ENCODE measurements at places on chromosomes 1 and 21.

DNA sequence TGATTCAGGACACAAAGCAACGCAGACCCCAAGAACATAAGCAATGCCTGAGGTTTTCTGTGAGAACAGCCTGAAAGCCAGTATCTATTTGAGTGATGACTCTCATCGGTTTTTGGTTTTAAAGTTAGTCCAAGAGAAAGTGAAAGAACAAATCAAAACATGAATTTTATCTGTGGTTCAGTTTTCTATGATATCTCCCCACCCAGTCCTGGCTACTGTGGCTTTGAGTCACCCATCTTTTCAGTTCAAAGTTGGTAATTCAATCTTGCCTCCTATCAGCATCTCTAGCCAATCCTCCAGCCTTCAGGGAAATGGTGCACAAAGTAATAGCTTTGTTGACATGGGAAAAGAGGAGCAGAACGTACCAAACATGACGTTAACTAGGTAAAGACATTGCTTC lies 40.5 kb upstream of the KRTAP19-8 start:
- no peak for DNase-seq

- no peak for DNase-seq
These were observed 182.3 kb downstream of the RRAGC start for GRCh38 chr1:38677311-38677710.

- DNase-seq = no peak
These were observed 61.4 kb downstream of the TEX35 start for GRCh38 chr1:178574345-178574744.

DNA sequence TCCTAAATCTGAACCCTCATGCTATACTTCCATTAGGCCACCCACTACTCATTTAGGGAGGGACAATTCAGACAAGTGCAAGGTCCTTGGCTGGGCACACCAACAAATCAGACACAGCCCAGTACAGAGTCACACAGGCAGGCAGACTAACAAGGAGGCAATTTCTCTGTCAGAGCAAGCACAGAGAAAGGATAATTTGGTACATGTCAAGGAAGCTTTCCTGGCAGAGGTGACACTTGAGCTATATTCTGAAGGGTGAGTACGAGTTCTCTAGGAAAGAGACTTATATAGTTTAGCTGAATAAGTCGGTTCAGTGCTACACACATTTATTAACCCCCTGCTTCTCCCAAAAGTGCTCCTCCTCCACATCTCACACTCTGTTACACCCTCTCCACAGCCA lies 455.9 kb downstream of the OMA1 start:
- no peak for DNase-seq

DNA sequence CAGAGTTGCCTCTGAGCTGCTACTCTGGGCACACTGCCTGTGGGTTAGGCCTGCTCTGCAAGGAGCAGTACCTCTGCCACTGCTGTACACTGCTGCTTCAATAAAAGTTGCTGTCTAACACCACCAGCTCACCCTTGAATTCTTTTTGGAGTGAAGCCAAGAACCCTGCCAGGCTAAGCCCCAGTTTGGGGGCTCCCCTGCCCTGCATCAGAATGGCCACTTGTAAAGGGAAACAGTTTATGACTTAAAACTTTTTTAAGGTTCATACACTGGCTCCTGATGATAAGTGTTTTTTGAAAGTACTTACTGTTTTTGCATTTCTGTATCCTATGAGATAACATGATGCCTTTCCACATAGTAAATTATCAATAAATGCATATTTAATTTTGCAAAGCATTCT lies 310.0 kb downstream of the LMO4 start:
- DNase-seq = no peak

DNA sequence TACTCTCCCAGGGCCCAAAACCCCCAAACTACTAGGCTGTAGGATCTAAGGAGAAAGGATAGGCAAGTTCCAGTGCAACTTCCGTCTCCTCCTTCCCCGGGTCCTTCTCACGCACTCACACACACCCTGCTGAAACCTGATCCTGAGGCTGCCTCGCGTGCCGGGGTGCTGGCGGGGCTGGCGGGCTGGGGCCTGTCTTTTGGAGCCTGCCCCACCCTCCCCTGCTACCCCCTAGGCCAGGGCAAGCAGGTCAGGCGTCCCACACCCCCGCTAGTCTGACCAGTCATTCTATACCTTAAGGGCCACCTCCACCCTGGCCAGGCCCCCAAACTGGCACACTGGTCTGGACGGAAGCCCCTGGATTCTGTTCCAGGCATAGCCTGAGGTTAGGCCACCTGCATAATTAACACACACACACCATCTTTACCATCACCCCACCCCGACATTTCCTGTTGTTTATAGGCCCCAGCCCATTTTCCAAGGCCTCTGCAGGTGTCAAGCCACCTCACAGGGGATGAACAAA lies 48.3 kb upstream of the ARTN start:
- DNase-seq = no peak

DNA sequence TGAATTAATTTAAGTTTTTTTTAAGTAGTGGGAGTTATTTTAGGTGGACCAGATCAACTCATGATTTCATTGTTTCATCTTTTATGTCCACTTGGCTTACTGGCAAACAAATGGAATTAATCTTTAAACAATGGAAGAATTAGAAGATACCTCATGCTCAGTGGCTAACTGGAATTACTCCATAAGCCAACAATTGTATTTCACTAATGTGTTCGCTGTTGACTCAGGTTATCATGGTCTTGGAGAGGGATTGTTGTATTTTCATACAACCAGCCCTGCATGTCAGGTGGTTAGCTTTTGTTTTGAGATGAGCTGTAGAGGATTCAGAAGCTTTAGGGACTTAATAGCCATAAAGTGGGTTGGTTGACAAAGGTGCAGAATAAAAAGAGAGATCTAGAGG lies 57.2 kb upstream of the HMCN1 start:
- no peak for DNase-seq

GRCh38 chr1:24151175-24151533 lies 8.2 kb upstream of the IL22RA1 start:
- no peak for DNase-seq

DNA sequence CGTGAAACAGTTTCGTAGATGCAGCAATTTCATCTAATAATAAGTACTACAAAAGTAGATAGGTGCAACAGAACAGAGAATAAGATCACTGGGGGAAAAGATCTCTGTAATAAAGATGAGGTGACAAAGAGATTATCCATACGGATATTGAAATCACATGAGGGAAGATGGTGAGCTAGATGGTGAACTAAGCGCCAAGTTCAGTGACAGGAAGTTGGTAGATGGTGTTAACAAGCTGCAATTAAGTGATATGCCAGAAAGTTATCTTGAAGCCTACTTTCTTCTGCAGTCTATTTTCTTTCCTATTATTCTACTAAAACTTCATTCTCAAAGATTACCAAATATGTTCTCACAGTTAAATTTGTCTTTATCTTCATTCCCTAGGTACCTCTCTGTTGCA lies 7.1 kb downstream of the LRIF1 start:
- no peak for DNase-seq

- no peak for DNase-seq
These were observed 91.2 kb upstream of the KCTD3 start for GRCh38 chr1:215475796-215476481.

- peak; percentile 35 for DNase-seq
These were observed 7.1 kb upstream of the TPM3 start for GRCh38 chr1:154198756-154199562.

GRCh38 chr1:154006136-154006535 lies 15.6 kb downstream of the RPS27 start:
- DNase-seq = no peak

GRCh38 chr1:1407636-1408318 lies 684 bp upstream of the MRPL20 start:
- DNase-seq = no peak

DNA sequence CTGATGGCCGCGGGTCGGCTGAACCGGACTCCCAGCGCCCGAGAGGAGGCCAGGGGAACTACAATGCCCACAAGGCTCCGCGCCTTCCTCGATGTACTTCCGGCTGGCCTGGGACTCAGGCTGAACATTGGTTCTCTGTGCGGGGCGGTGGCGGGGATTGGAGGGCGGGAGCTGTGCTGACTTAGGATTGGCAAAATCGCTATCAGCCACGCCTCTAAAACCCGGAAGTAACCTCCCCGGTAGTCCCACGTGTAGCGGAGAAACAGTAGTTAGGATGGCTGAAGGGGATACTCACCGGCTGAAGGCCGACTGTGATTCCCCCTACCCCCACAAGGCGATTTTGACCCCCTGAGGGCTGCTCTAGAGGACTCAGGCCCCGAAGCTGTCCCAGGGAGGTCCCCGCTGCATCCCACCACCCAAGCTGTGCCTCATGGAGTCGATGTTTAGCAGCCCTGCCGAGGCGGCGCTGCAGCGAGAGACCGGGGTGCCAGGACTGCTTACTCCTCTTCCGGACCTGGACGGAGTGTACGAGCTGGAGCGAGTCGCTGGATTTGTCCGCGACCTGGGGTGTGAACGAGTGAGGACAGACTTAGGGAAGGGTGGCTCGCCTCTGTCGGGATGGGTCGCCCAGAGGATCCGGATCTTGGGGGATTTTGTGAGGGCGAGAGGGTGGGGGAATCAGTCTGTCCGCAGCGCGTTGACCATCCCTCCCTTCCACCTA lies at the start of gene DPH2:
Gene DPH2 (plus strand): TSS at position 265 of the 721 bp plus-strand sequence. CDS start 166 bp downstream, at position 431.
- peak; percentile 97 for DNase-seq

GRCh38 chr1:64933296-64934070 lies 32.9 kb downstream of the JAK1 start:
- no peak for DNase-seq

DNA sequence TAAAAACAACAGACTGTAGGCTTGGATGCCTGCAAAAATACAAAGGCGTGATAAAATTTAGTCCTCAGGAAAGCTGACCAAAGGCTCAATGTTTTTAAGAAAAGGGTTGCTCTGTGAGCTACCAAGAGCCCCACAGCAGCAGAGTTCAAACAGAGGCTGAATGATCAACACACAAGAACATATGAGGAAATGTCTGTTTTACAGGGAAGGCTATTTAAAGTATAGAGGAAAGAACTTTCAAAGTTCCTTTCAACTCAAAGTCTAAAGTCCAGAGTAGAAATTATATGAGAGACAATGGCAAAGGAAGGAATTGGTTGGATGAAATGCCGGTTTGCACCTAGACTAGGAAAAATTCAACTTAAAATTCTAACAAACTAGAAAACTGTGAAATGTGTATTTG lies 8.6 kb downstream of the CLSTN1 start:
- DNase-seq = no peak

- DNase-seq = peak; percentile 47
These were observed 834 bp upstream of the ELF3 start for GRCh38 chr1:202009326-202010179.

DNA sequence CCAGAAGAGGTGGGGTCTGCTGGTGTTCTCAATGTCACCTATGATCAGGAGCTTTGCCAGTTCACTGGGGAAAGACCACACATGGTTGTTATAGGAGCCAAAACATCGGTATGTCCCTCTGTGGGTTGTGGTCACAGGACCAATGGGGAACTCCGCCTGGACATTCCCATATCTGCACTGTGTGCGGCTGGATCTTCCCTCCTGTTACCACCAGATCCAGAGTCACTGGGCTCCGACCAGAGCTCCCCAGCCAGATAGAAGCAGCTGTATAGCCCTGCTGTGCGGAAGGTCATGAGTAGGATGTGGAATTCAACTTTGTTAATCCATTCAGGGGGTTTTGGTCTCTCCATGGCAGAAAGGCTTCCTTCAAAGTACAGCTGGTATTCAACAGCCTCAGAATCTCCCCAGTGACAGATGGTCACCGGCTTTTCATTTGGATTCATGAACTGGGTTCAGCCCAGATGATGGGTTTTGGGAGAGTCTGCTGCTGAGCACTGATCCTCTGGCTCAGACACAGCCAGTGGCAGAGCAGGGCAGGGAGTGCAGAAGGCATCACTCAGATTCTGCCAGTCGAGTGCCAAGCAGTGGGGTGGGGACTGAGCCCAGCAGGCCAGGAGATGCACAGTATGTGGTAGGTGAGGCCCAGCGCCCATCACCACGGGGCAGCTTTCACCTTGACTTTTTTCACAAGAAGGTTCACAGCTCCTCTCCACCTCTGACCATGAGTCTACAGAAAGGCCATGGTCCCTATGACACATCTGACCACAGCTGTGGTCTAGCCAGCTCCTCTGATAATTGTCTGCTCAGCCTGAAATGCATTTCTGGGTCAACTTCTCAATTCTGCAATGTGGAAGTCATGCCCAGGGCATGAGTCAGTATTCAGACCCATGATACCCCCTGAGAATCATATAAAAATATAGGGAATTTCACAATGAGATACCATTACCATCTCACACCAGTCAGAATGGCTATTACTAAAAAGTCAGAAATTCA lies 2.9 kb upstream of the SHCBP1L start:
- DNase-seq = no peak

GRCh38 chr1:156532374-156532773 lies 31.8 kb upstream of the MEF2D start:
- no peak for DNase-seq

GRCh38 chr1:62362926-62363325 lies 43.7 kb upstream of the KANK4 start:
- no peak for DNase-seq

- no peak for DNase-seq
These were observed 2.4 kb downstream of the FCN3 start for GRCh38 chr1:27372022-27372807.

GRCh38 chr21:31457675-31458074 lies 113.6 kb upstream of the TIAM1 start:
- no peak for DNase-seq

- no peak for DNase-seq
These were observed 100.1 kb upstream of the S1PR1 start for GRCh38 chr1:101136739-101137138.

DNA sequence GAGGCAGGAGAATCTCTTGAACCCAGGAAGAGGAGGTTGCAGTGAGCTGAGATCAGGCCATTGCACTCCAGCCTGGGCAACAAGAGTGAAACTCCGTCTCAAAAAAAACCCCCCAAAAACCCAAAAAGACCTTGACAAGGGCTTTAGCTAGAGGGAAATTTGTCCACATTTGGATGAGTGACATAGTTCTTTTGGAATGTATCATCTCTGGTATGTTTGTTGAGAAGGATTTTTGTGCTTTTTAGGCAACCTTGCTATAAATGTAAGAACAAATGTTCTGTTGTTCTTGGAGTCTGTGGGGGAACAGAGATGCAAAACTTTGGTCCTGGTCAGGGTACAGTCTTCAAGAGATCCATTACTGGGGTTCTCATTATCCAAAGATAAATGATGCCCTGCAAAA lies 28.9 kb downstream of the INAVA start:
- DNase-seq = no peak

GRCh38 chr1:47761974-47762373 lies 235.2 kb downstream of the TRABD2B start:
- DNase-seq = no peak

DNA sequence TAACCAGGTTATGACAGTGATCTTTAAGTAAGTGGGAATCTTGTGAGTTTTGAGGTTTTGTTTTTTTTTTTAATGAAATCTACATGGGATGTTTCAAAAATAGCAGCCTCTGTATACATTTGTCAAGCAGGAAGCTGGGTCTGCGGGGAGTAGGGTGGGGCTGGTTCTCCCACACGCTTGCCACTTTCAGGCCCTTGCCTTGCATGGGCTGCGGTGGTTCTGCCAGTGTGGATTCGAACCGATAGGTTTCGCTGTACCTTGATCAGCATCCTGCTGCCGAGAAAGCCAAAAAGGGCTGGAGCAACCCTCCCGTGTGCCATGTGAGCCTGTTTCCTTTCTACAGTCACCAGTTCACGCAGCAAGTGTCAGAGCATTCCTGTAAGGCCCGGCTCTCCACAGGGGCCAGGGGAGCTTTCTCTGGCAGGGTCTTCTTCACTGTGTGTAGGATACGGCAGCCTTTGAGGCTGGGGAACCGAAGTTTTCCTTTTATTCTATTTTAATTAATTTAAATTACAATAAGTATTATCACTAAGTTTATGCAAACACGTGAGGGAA lies 79.2 kb upstream of the SAMD11 start:
- no peak for DNase-seq

GRCh38 chr1:116931016-116931918 lies 21.6 kb downstream of the PTGFRN start:
- no peak for DNase-seq
